ENCODE measurements at places on chromosomes 7 and 10. TPM values are rescaled to one million over a fixed set of nuclear protein-coding genes. Genes with fewer than 3 reads are reported as not detected.

GRCh38 chr10:21757185-21757901, 223.3 kb downstream of the MLLT10 start:
- no peak for DNase-seq

DNA sequence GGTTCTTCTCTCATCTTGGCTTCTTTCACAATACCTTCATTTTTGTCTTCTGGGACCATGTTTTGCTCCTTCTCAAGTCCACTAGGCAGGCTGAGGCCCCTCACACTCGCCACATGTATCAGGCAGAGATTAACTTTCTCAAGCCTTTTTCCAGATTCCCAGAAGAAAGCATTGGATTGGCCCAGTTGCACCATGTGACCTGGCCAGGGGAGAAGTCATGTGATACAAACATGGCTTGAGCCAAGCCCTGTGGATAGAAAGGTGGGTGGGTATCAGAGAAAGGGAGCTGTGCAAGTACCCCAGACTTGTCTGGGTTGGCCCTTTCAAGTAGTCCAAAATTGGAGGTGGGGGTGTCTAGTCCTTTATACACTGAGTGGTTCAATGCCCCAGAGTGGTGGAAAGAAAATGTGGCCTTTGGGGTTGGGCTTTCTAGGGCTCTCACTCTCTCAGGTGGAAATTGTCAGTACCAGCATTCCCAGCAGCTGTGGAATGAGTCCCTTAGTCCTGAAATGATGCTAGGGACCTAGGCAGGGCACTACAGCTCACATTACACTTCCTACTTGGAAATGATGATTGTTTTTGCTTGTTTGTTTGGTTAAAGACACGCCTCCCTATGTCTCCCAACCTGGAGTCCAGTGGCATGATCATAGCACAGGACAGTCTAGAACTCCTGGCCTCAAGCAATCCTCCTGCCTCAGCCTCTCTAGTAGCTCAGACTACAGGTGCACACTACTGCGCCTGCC, 36.9 kb upstream of the C10orf67 start:
- no peak for DNase-seq

GRCh38 chr10:43816351-43817321, 168.0 kb upstream of the ZNF32 start:
- no peak for DNase-seq

DNA sequence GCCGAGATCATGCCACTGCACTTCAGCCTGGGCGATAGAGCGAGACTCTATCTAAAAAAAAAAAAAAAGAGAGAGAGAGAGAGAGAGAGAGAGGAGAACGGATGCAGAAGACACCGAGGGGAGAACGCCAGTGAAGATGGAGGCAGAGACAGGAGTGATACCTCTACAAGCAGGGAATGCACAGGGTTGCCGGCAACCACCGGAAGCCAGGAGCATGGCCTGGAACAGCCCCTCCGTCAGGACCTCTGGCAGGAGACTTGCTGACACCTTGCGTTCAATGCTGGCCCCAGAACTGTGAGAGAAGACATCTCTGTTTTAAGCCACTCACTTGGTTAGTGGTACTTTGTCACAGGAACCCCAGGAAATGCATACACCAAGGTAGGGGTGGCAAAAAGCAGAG, 38.1 kb upstream of the DUSP5 start:
- no peak for DNase-seq

GRCh38 chr10:43123361-43124093, 14.7 kb upstream of the CSGALNACT2 start:
- DNase-seq = no peak

DNA sequence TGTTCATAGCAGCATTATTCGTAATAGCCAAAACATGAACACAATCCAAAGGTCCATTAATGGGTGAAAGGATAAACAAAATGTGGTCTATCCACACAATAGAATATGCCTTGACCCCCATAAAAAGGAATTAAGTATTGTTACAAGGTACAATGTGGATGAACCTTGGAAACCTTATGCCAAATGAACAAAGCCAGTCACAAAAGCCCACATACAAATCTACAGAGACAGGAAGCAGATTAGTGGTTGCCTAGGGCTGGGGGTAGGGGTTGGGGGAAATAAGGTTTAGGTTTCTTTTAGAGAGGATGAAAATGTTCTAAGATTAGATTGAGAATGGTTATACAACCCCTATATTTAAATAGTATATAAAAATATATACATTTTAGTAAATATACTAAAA, 34.8 kb downstream of the PIP4K2A start:
- DNase-seq = no peak

GRCh38 chr7:2012044-2012900, 220.5 kb downstream of the MAD1L1 start:
- DNase-seq = no peak

GRCh38 chr7:85055906-85056305, 130.9 kb downstream of the SEMA3D start:
- no peak for DNase-seq

DNA sequence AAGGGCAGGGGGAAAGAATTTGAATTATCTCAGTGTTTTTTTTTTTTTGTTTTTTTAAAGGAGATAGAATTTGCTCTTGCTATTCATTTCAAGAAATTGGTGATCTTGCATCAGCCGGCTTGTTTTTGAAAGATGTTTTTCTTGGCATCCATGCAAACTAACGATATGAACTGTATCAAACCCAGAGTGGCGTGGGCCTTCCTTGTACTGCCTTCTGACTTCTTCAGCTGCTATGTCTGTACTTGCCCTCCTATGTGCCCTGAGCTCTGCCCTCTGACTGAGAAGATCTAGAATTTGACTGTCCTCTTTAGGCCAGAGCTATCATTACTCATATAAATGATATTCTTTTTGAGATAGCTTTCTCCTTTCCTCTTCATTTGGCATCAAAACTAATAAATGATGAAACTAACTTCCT, 183.1 kb downstream of the EXOC4 start:
- DNase-seq = no peak

DNA sequence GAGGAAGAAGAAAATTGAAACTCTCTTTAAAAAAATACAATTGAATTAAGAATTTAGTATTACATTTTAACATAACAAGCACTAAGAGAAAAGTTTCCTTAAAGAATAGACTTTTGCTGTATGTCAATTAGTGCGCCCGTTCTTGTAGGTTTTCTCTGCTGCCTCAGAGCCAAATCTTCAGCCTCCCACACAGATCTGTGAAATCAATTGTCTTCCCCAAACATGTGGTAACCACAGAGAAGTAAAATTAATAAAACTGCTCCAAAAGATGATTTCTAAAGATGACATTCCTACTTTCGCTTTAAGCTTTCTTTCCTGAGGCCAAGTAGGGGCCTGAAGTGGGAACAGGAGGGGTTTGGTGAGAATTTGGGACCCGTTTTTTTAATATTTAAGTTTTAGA, 113.2 kb upstream of the ADO start:
- DNase-seq = no peak

DNA sequence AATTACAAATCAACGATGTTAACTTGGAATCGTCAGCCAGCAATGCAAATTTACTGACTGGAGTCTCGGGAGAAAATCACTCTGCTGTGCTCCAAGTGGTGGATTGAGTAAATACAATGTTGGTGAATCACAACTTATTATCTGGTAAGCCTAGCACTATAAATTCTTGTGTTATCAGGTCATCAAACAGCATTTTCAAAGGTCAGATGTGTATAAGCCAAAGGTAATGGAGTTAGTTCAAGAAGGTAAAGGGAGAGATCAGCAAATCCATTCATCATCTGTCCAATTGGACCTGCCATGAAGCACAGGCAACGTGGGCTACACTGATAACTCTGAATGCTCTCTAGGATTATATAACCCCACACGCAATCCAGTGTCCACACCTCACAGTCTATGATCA, 13.9 kb downstream of the CUBN start:
- no peak for DNase-seq

GRCh38 chr10:12586741-12587140, 237.4 kb downstream of the CAMK1D start:
- DNase-seq = no peak

DNA sequence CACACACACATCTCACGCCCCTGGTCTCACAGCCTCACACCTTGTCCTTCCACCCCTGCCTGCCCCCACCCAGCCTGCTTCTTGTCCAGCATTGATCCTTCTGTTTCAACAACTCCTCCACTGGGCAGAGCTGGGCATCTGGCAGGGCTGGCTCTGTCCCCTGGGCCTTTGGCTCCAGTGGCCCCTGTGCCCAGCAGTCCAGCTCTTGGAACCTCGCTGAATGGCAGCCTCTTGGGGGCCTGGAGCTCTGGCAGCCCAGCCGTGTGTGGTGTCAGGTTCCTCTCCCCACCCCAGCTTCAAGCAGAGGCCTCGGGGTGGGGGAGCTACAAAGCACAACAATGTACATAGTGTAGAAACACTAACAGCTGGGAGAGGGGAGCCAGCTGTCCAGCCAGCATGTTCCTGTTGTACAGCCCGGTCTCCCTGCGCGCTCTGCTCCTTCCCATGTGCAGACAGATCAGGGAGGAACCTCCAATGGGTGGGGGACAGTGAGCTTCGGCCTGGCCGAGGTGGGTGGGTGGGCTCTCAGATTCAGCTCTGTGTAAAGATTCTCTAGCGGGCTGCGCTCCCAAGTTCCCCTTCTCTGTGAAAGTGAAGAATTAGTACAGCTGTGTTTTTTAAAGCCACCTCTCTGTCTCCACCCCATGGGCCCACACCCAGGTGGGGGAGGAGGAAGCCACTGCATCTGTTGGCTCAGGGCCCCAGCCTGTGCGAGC, 19.4 kb downstream of the ZMIZ2 start:
- no peak for DNase-seq

GRCh38 chr10:110649347-110650264, 5.5 kb downstream of the RBM20 start:
- DNase-seq = no peak

- peak; percentile 29 for DNase-seq
Observed at GRCh38 chr10:34102237-34102673, 712.8 kb downstream of the PARD3 start.

MMRN2 gene
- 49.4 TPM for total RNA-seq

DNA sequence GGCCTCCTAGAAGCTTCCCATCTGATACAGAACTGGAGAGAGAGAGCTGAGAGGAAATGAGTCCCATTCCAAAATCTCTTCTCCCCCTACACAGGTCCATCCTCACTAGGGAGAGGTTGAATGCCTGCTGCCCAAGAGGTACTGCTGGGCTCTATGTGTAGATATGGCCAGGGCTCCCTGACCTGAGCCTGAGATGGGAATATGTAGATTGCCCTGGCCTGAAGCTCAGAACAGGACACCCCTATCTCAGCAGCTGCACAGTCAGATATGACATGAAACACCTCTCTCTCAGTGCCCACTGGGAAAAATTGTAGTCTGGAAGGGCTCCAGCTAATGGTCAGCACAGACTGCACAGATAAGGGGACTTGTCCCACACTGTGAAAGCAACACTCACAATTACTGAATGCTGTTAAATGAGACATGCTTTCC, 3.1 kb upstream of the IFIT1B start:
- DNase-seq = no peak

GRCh38 chr10:127875916-127876315, 16.8 kb downstream of the CLRN3 start:
- no peak for DNase-seq

DNA sequence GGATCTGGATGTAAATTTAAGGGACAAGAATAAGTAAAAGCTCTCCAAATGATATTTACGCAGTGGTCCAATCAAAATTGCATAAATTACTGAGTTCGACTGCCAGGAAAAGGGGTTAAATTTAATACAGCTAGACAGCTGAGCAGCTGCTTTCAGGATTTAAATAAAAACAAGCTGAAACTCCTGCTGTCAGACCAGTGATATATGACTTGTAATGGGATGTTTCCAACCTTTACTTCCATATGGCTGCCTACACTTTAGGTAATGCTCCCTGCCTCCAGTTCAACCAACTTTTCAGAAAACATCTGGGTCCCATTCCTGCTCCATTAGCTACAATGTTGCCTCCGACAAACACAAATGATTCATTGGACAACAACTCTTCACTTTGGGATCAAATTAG, 326.3 kb upstream of the DGKB start:
- DNase-seq = no peak

DNA sequence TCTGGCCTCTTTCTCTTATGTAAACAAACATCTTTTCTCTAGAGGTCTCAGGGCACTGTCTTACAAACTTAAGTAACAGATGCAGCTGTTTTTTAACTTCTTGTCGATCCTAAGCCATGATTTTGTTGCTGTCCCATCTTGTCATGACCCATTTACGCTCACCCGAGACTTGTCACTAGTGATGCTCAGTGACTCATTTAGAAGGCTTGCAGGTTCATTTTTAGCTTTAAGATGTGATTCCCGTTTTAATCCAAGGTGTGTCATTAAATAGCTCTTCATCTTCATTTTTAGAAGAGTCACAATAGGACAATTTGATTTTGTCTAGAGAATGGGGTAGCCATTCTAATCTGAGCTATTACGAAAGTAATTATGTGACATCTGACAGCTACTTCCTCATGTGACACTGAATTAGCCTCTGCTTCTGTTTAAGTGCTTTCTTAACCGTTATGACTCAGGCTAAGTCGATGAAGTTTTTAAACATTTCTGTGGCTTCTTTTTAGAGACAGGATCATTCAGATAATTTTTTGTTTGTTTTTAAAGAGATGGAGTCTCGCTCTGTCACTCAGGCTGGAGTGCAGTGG, 42.7 kb downstream of the SPDYE5 start:
- DNase-seq = no peak

- no peak for DNase-seq
Observed at GRCh38 chr10:28188526-28188925, 114.3 kb downstream of the MPP7 start.

STEAP2 gene
- 27.7 TPM for total RNA-seq

ITGB8 gene
- total RNA-seq = 11.9 TPM

GRM3 gene
- total RNA-seq = not detected

HOXA6 gene
- not detected for total RNA-seq

GPER1 gene
- 5.3 TPM for total RNA-seq

GRCh38 chr10:82378146-82378545, 503.2 kb downstream of the NRG3 start:
- peak; percentile 20 for DNase-seq

HOXA1 gene
- total RNA-seq = 3.1 TPM

GRCh38 chr7:22563032-22563501, 63.1 kb upstream of the STEAP1B start:
- DNase-seq = no peak

DNA sequence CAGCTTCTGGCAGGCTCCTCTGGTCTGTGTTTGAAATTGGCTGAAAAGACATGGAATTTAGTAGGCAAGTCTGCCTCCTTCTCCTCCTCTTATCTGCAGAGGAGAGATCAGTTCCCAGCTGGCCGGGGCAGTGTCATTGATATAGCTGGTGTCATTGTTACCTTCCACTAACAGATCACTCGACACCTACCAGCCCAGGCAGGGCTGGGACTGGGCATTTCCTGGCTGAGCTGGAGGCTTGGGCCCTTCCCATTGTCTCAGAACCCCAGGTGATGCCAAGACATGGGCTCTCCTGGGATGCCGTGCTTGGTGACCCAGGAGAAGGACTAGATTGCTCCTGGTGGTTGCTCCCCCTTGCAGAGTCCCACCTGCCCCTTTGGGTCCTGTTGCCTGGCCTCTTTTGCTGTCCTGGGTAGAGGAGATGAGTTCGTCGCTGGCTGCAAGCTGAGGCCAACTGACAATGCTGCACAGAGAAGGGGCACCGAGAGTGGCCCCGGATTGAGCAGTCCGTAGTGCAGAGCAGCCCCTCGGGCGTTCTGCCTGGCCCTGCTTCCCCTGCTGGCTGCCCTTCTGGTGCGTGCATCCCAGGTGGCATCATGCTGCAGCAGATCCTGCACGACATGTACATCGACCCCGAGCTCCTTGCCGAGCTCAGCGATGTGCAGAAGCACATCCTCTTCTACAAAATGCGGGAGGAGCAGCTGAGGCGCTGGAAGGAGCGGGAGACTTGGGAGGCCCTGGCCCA, at the start of gene SH2D4B:
SH2D4B (plus strand) TSS at position 167 of the 745 bp plus-strand sequence; CDS start at position 597, 430 bp downstream.
- no peak for DNase-seq

Measured in thoracic aorta (tissue), 2 donors.